ENCODE measurements at places on chromosomes 5 and 9.

- no peak for DNase-seq
These were observed 118.8 kb downstream of the CDC42SE2 start for GRCh38 chr5:131382407-131383395.

DNA sequence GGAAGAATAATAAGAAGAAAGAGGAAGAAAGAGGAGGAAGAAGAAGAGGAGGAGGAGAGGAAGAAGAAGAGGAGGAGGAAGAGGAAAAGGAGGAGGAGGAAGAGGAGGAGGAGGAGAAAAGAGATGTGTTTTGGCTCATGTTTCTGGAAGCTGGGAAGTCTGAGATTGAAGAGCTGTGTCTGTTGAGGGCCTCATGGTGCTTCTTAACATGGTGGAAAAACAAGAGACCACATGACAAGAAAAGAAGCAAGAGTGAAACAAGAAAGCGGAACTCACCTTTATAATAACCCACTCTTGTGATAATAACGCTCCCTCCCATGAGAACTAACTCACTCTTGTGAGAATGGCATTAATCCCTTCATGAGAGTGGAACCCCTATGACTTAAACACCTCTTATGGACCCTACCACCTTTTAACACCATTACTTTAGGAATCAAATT lies 36.1 kb upstream of the RANBP6 start:
- DNase-seq = no peak

- no peak for DNase-seq
These were observed 761 bp upstream of the DNAJC25 start for GRCh38 chr9:111630182-111630963.

GRCh38 chr9:4114569-4115505 lies 185.0 kb downstream of the GLIS3 start:
- no peak for DNase-seq

- DNase-seq = no peak
These were observed 5.0 kb downstream of the RELL2 start for GRCh38 chr5:141641634-141642267.

DNA sequence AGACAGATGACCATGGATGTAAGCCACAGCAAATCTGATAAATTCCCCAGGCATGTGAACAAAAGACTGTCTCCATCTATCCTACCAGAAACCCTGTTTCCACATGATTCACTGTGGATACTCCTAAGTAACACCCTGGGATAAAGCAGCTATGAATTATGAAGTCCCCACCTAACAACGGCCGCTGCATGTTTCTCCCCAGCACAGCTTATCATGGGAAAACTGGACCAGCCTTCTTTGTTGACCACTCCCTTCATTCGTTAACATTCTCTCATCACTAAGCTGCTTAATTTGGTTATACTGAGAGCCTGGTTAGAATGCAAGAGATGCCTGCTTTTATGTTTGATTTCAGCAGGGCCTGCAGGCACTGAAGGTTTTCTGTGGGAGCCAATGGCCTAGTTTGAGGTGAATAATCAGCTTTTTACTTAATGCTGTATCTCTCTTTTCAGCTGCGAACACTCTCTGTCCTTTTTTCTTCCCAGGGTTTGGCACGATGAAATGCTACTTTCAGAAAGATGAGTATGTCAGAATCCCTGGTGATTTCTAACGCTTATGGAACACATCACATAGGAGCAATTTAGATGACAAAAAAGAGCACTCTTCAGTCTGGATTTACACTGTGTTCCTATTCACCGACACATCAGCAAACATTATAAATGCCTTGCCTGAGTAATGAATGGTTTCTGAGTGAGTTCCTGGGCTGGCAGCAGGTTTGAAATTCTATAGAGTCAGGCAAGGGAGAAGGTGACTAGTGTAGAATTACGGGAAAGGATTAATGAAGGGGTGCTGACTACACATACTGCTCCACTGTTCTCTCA lies 318.4 kb upstream of the ZNF608 start:
- no peak for DNase-seq

All from activated T-cell treated with anti-CD3 and anti-CD28 coated beads for 48 hours (primary cell).